ENCODE measurements at places on chromosomes 5 and 9. TPM values are rescaled to one million over a fixed set of nuclear protein-coding genes. Genes with fewer than 3 reads are reported as not detected.

NME5 gene
- total RNA-seq: 0.86 TPM

FCHSD1 gene
- total RNA-seq: 23.6 TPM

NRARP gene
- total RNA-seq: not detected

ZNF618 gene
- total RNA-seq: 6.1 TPM

RNF180 gene
- under 0.01 TPM for total RNA-seq

IRX1 gene
- total RNA-seq: not detected

NACC2 gene
- total RNA-seq: 23.6 TPM

AGXT2 gene
- not detected for total RNA-seq

RAB3C gene
- not detected for total RNA-seq

All from myometrial cell (primary cell).